Dermis microvascular lymphatic vessel endothelial cell (primary cell): ENCODE measurements at places on chromosomes 5 and 9. TPM values are rescaled to one million over a fixed set of nuclear protein-coding genes. Genes with fewer than 3 reads are reported as not detected.
A peak's percentile ranks its signal among the peaks of the same experiment; 100 is the strongest.

DNA sequence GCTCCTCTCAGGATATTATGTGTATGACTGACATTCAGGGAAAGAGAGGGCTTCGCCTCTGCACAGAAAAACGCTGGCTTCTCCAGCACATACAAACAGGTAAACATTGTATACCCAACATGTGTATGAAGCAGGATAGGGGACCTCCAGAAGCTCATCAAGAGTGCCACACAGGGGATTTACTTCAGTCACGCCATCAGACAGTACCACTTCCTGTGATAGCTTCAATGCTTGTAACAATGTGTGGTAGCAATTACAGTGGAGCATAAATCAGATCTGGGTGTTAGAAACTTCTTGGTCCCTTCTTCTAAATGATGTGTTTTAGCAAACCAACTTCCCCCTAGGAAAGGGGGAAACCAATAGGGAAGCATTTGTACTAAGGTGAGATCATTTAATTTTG lies 160.8 kb downstream of the TSSK1B start:
- DNase-seq, result no peak

- peak; percentile 31 for DNase-seq
These were observed 50.2 kb upstream of the RNF38 start for GRCh38 chr9:36450110-36450732.

GRCh38 chr5:75021800-75022199 lies 30.6 kb downstream of the GCNT4 start:
- DNase-seq, result no peak

DNA sequence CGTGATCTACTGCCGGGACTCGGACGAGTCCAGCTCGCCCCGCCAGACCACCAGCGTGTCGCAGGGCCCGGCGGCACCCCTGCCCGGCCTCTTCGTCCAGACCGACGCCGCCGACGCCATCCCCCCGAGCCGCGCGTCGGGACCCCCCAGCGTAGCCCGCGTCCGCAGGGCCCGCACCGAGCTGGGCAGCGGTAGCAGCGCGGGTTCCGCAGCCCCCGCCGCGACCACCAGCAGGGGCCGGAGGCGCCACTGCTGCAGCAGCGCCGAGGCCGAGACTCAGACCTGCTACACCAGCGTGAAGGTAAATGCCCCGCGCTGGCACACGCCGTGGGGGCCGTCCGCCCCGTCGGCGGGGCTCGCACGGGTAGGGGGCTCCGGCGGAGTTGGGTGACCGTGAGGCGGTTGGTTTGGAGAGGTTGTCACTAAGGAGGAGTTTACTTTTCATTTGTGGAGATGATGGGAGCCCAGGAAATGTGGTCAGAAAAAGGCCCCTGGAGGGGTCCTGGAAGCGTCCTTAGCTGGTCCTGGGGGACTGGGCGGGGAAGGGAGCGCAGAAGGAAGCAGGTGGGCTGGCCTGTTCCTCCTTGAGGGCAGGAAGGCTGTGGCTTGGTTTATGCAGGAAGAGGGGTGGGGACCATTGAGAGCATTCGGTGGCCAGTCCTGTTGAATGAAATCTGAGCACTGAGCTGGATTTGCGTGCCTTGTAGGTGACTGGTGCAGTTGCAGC lies 647 bp downstream of the PDE8B start:
- no peak for DNase-seq

The GMCL2 gene
- not detected in 2 replicates for total RNA-seq

DNA sequence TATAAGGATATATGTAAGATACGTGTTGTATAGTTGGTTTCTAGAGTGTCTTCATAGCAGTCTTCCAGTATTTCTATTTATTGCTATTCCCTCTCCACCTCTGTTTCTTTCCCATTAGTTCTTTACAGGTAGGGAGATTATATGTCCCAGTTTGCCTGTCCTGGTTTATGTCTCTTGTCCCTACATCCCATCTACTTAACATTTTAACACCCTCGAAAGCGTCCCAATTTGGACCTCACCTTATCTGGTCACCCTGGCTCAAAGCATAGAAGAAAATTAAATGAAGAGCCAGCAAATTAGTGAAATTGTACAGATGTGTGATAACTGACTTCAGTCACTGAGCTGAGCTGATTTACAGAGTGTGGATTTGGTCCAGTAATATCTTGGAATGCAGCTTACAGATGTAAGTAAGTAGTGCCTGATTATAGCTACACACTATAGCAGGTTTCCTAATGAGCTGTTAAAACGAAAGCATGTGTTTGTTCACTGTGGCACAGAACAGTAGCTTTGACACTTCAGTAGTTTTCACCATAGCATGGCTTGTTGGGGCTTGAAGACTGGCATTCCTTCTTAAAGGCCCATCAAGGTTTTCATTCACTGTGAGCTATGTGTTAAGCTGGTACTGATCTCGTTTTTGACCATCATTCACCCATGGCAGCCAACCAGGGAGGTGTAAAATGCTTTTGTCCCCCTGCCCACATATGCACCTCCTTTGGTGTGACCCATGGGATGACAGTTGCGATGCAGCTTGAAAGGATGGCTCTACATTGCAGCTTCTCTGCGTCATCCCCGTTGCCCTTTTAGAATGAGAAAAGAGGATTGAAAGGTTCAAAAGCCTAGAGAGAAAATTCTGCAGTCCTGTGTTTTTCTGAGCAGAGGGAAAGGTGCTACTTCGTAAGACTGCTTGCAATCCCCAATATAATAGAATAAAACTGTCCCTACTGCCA lies 192.1 kb upstream of the DMRT1 start:
- no peak for DNase-seq

DNA sequence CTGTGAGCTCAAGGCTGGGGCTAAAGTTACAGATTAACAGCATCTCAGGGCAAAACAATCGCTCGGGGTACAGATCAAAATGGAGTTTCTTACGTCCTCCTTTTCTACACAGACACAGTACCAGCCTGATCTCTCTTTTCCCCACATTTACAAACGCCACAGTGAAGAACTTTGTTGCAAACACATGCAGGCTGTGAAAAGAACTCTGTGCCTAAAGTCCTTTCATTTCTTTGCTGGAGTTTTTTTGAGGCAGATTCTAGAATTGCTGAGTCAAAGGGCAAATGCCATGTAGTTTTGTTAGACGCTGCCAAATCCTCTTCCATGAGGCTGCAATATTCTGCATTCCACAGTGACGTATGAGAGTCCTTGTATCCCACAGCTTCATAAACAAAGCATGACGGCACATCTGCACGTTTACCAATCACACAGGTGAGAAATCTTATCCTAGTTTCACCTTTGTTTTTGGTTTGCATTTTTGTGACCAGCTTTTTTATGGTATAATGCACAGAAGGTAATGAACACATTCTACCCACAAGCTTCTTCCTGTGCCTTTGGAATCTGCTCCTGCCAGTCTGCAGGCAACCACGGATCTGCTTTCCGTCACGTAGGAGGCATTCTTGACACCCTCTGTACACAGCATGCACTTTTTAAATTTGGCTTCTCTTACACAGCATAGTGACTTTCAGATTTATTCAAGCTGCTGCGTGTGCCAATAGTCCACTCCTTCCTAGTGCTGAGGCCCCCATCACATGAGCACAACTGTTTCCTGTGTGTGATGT lies 44.6 kb upstream of the LPCAT1 start:
- peak; percentile 82 for DNase-seq

DNA sequence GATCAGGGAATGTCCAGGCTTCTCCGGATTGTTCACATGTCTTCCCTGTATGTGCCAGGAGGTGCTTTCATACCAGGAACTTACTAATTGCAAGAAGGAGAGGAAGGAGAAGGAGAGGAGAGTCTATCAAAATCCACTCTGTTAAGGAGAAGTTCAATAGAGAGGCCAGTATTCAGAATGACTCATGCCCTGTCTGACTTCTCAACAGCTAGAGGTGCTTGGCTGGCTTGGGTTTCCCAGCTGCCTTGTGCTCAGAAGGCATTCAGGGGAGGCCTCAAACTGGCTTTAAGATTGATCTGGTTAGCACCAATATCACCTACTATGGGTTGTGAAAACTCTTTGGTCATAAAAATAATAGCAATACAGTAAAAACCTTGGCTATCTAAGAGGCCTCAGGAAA lies 167.9 kb upstream of the GLRA1 start:
- DNase-seq, result no peak

- DNase-seq, result no peak
These were observed 771.2 kb upstream of the DMAC1 start for GRCh38 chr9:8570776-8571175.

- DNase-seq, result no peak
These were observed 17.9 kb downstream of the HMMR start for GRCh38 chr5:163478126-163478981.

DNA sequence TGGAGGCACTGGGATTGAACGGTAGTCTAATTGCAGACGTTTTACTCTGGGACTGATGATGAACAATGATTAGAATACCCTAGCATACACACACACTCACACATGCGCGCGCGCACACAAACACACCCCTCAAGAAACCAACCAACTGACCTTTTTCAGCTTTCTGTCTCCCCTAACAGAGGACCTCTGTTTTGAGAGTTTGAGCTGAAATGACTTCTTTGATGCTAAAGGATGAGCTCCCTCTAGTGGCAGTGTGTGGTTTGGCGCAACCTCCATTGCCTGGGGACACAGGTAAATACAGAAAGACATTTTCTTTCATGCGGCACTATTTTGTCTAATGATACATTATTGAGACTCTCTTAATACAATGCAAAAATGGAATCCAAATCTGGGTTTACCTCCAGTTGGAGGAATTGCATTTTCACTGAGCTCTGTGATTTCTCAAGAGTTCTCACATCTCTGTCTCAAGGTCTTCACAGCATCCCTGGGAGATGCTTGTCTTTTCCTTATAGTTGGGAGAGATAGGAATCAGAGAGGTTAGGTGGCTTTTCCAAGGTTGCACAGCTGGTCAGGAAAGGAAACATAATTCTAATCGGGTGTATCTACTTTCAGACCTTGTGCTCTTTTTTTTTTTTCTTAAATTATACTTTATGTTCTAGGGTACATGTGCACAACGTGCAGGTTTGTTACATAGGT lies 187.5 kb downstream of the TMEM38B start:
- peak; percentile 56 for DNase-seq

- peak; percentile 82 for DNase-seq
These were observed at the start of gene MPDZ for GRCh38 chr9:13279284-13280141. Gene MPDZ (minus strand): TSS chr9:13279692. CDS start chr9:13250315, 29,377 bp downstream.

DNA sequence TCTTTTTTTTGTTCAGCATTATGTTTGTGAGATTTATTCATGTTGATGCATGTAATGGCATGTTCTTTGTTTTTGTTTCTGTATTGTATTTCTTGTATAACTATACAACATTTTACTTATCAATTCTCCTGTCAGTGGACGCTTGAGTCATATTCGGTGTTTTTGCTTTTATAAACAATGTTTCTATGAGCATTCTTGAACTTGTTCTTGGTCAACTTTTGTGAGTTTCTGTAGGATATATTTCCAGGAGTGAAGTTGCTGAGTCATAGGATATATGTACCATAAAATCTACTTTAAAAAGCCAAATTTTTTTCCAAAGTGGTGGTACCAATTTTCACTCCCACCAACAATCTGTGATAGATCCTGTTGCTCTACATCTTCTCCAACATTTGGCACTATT lies 104.8 kb downstream of the VCAN start:
- no peak for DNase-seq

DNA sequence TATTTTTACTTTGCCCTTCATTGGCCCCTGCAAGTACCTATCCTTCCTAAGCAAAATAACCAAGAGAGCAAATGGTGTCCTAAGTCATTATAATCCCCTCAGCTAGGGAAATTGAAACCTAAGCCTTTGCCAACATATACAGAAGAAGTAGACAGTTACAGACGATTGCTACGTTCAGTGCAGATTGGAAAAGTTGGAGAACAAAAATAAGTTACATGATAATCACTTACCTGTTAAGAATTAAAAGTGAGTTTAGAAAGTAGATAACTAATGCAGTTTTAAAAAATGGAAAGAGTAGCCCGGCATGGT lies 244.8 kb downstream of the MPDZ start:
- DNase-seq, result peak; percentile 0

The PCDHGA5 gene
- total RNA-seq, result 0.26 and 0.63 TPM in 2 replicates

The SLIT3 gene
- total RNA-seq, result under 0.01 TPM in 1 of 2 replicates, not detected in the other

DNA sequence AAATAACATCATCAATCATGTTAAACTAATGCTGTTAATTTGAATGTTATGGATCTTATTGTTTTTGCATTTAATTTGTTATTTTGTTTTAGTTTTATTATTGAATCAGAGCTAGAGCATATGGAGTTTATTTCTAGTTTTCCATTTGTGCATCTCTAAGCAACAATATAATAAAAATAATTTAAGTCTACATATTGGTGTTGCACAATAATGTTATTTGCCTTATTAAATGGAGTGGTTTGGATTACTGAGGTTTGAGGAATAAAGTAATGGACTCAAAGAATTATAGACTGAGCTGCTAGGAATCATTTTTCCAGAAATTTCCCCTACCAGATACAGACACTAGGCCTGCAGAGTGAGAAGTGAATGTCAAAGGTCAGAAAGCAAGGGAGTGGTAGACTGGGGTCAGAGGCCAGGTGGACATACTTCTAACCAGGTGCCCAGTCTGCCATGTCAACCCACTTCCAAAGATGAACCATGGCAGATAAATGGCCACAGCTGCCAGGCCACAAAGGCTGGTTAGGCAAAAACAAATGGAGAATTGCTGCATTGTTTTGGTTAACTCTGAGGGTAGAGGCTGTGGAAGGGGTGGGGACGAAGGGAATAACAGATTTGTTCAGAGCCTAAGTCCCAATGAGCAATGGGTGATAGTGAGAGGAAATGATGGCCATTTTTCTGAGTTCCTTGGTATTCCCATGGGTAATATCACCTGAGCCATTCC lies 113.1 kb downstream of the FBXL7 start:
- no peak for DNase-seq

GRCh38 chr5:179378441-179379271 lies 33.4 kb upstream of the ADAMTS2 start:
- no peak for DNase-seq

- DNase-seq, result no peak
These were observed 1.1 kb upstream of the CXXC5 start for GRCh38 chr5:139646912-139647505.

GRCh38 chr9:111176511-111176910 lies 138.2 kb upstream of the LPAR1 start:
- no peak for DNase-seq

DNA sequence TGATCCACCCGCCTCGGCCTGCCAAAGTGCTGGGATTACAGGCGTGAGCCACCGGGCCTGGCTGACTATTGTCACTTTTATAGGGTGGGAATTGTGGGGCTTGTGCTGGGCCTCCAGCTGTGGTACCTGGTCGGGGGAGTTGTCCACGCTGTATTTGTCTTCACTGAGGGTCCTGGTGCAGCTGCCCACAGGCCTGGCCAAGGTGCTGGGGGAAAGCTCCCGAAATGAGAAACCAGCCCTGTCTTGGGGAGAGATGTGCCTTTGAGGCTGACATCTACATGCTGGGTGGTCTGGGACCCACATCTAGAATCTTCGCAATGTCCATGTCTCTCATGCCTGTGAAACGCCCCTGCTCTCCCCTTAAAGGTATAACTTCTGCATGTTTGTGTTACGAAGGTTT lies 2.6 kb downstream of the EXOC3 start:
- DNase-seq, result no peak

- DNase-seq, result no peak
These were observed 19.7 kb downstream of the FNBP1 start for GRCh38 chr9:130023144-130023787.

DNA sequence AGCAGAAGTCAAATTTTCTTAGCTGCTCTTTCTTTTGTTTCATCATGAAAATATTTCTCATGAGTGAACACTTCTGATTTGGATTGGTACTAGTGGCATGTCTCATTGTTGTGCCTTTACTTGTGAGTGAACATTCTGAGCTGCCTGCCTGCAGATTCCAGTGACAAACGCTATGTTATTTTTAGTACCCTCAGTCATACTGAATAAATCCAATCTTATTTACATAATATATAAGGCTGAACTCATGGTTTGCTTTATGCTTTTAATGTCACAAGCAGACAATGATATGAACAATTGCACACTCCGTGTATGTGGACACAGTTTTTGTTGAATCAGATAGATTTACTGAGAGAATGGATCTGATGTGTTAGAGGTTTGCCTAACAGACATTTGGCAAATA lies 67.8 kb downstream of the ACTBL2 start:
- no peak for DNase-seq

The ARSI gene
- under 0.01 TPM in 1 of 2 replicates, not detected in the other for total RNA-seq

The CCDC171 gene
- total RNA-seq, result 0.25 and 0.26 TPM in 2 replicates

The LMNB1 gene
- total RNA-seq, result 25.7 and 61.1 TPM in 2 replicates
